Stimulated activated CD4-positive, alpha-beta T cell treated with anti-CD3 and anti-CD28 coated beads, Interleukin-1b, Interleukin-23, amount 100 ng/mL, for 24 hours (primary cell): ENCODE measurements at places on chromosomes 7 and 10.

DNA sequence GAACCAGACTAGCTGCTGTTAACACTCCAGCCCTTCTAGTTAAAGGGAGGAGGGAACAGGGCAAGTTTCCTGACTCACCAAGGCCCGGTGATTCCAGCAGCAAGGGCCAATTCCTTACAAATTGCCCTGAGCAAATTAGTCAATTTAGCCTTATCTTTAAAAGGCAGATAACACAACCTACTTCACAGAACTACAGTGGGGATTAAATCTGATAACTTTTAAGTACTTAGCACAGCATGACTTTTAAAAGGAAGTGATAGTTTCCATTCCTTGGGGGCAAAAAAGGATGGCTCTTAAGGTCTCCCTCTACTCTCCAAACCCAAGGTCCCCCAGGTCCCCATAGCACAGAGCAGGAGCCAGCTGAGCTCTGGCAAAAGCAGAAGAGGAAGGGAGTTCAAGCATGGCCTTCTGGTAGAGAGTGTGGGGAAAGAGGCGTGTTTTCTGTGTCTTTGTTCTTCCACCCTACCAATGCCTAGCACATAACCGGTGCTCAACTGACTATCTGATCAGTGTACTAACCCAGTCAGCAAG lies 4.0 kb downstream of the CDCA7L start:
- DNase-seq, result no peak

- DNase-seq, result no peak
Observed at GRCh38 chr10:71323407-71323806, 4.3 kb downstream of the SLC29A3 start.

DNA sequence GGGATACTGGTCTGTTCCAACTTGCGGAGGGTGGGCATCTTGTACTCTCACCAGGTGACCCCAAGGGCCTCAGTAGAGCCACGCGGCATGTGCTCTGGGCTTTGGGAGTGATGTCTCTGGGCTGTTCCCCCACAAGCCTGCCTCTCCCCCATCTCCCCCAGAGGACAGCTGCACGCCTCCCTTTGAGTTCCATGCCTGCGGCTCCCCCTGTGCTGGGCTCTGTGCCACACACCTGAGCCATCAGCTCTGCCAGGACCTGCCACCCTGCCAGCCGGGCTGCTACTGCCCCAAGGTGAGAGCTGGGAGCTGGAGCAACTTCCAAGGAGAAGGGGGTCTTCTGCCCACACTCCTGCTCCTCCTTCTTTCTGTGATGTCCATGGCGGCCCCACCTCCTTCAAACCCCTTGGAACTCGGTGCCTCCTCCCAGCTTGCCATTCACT lies 15.0 kb upstream of the ZNF862 start:
- DNase-seq, result no peak

GRCh38 chr7:55723621-55723941 lies 139.0 kb downstream of the SEPTIN14 start:
- DNase-seq, result no peak

DNA sequence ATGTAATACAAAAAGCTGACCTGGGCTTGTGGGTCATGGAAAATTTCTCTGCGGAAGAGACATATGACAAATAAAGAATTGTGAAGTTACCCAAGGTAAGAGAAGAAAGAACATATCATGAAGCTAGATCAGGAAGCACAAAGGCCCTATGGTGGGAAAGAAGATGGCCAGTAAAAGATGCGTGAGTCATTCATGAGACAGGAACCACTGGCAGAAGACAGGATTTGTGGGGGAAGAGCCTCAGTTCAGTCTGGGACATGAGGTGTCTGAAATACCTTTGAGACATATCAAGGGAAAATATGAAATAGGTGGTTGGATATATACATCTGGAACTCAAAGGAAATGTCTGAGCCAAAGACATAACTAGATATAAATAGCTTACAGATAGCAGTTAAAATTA lies 27.7 kb upstream of the AMPH start:
- no peak for DNase-seq

DNA sequence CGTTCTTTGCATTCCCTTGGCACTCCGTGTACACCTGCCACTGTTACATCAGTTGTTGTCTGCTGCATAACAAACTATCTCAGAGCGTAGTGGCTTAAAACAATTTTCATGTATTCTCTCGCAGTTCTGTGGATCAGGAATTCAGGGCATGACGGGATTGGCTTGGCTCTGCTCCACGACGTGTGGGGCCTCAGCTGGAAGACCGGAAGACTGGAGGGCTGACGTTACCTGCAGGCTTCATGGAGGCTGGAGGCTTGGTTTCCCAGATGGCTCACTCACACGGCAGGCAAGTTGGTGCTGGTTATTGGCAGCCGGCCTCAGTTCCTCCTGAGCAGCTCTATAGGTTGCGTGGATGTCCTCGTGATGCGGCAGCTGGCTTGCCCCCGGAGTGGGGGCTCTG lies 25.5 kb downstream of the NYAP1 start:
- no peak for DNase-seq

GRCh38 chr10:103870516-103870915 lies 15.1 kb upstream of the SH3PXD2A start:
- DNase-seq, result no peak

- DNase-seq, result no peak
Observed at GRCh38 chr10:101065481-101066145, 3.8 kb downstream of the KAZALD1 start.

DNA sequence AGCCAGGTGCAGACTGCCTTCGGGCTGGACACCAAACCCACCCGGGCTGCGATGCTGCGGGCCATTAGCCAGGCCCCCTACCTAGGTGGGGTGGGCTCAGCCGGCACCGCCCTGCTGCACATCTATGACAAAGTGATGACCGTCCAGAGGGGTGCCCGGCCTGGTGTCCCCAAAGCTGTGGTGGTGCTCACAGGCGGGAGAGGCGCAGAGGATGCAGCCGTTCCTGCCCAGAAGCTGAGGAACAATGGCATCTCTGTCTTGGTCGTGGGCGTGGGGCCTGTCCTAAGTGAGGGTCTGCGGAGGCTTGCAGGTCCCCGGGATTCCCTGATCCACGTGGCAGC lies 50.0 kb downstream of the VWA2 start:
- DNase-seq, result no peak

GRCh38 chr7:30563326-30563942 lies 31.2 kb upstream of the GARS1 start:
- DNase-seq, result no peak

- no peak for DNase-seq
Observed at GRCh38 chr7:44216521-44217222, 15.9 kb downstream of the YKT6 start.

GRCh38 chr7:7867846-7868571 lies 100.6 kb upstream of the GLCCI1 start:
- DNase-seq, result no peak
